ENCODE measurements at places on chromosomes 6 and 20.

GRCh38 chr6:19450651-19451050 lies 386.5 kb upstream of the ID4 start:
- DNase-seq, result no peak

GRCh38 chr6:162100096-162100495 lies 627.5 kb downstream of the PRKN start:
- DNase-seq, result no peak

DNA sequence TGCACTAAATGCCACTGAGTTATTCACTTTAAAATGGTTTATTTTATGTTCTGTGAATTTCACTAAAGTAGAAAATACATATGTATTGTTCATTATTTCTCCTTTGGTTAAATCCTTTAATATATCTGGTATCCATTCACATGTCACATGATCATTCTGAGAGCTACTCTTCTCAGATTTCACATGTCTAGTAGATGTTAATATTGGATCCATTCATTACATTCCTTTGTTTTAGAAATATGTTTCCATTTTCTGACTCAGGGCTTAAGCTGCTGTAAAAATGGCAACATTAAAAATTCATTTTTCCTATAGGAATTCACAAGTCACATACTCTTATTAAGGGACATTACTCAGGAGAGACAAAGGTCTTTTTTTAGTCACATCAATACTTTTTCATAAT lies 205.4 kb downstream of the ZFAND3 start:
- no peak for DNase-seq

GRCh38 chr6:116557893-116558292 lies 4.3 kb downstream of the CALHM4 start:
- peak; percentile 58 for DNase-seq

DNA sequence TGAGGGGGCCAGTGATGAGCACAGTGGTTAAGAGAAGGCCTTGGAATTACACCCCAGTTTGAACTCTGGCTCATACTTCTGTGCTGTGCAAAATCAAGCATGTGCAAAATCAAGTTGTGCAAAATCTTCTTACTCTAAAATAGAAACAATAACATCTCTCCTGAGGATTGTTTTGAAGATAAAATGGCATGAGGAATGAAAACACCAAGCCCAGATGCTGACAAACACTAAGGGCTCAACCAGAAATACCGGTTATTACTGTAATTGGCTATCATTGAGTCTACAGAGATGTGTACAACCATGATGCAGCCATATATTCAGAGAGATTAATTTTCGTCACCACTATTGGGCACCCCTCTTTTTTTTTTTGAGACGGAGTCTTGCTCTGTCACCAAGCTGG lies 5.9 kb upstream of the BCAS1 start:
- DNase-seq, result no peak

GRCh38 chr6:97195117-97195516 lies 87.9 kb downstream of the MMS22L start:
- DNase-seq, result no peak

- no peak for DNase-seq
These were observed 547.1 kb upstream of the ZNF337 start for GRCh38 chr20:26243731-26244130.

DNA sequence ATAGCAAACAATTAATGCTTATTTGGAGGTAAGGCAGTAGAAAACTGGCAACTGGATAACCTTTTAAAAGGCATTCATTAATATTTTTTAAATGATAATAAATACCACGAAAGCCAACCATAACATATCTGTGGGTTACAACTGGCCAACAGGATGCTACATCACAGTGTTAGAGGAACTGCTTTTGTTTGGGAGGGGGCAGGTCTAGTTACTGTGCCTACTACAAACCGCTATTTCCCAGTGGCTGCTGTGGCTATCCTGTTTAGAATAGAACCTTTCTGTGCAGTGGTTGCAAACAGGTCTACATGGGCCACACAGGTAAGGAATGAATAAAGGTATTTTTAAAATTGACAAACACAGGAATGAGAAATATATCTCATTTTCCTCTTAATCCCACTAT lies 976 bp downstream of the PIGT start:
- no peak for DNase-seq
